Activated CD4-positive, CD25-positive, alpha-beta regulatory T cell treated with anti-CD3 and anti-CD28 coated beads, Interleukin-2, amount 50 U/mL, for 24 hours (primary cell): ENCODE measurements at places on chromosomes 4 and X.

- no peak for ATAC-seq
Measured at GRCh38 chrX:17154001-17154400, 207.5 kb downstream of the REPS2 start.

- ATAC-seq, result no peak
Measured at GRCh38 chrX:117487421-117487820, 629.2 kb downstream of the KLHL13 start.

GRCh38 chrX:19577181-19577810, 62.0 kb upstream of the MAP3K15 start:
- no peak for ATAC-seq

GRCh38 chr4:160969925-160970324, 1193.9 kb downstream of the FSTL5 start:
- no peak for ATAC-seq

- no peak for ATAC-seq
Measured at GRCh38 chr4:12122316-12122715, 693.6 kb upstream of the HS3ST1 start.

GRCh38 chrX:131617182-131617581, 73.3 kb downstream of the OR13H1 start:
- no peak for ATAC-seq

DNA sequence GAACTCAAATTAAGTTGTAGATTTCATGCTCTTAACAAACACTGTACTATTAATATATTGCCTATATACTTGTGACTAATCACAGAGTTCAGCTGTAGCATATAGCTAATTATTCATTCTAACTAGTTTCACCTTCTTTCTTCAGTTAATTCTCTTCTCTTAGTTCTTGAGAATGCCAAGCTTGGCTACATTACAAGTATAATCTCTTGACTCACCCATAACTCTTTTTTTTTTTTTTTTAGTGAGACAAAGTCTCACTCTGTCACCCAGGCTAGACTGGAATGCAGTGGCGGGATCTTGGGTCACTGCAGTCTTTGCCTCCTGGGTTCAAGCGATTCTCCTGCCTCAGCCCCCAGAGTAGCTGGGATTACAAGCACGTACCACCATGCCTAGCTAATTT, 5.4 kb downstream of the KLHL5 start:
- no peak for ATAC-seq

GRCh38 chrX:17608888-17609287, 128.4 kb upstream of the SCML1 start:
- no peak for ATAC-seq

DNA sequence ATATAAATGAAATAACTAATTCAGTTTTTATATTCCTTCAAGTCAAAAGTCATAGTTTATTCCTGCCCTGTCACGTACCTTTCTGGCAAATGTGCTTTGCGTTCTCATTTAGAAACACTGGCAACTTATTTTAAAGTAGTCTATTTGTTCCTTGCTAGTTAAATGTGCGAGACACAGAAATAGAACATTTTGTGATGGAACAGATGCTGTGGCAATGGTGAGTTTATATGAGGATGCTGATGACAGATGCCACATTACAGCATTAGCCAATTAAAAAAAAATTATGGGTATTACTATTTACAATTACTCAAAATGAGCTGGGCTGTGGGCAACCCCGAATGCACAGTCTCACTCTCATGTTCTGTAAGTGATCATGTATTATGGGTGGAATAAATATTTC, 26.1 kb upstream of the EPHA5 start:
- no peak for ATAC-seq

DNA sequence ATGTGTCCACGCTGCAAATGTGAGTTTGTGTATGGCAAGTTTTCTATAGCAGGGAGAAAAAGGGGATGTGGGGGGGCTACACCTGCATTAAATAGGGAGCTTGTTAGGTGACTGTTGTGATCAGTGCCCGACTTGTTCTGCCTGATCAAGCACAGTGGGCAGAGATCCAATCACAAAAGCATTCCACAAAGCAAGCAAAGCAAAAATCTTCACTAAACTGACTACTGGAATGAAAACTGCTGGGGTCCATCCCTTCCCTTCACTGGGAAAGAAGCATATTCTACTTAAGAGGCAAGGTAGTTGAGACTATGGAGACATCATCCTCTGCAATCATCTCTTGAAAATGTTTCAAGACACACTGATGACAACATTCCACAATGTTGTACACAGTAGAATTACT, 5.2 kb downstream of the IRS4 start:
- ATAC-seq, result no peak

GRCh38 chr4:176795441-176795840, 2.7 kb upstream of the VEGFC start:
- no peak for ATAC-seq

GRCh38 chr4:174314770-174315169, 31.1 kb downstream of the CEP44 start:
- no peak for ATAC-seq
